Astrocyte of the hippocampus (primary cell): ENCODE measurements at places on chromosomes 1 and 21.

- DNase-seq: no peak
Observed at GRCh38 chr1:80244372-80244771, 1237.8 kb upstream of the ADGRL4 start.

DNA sequence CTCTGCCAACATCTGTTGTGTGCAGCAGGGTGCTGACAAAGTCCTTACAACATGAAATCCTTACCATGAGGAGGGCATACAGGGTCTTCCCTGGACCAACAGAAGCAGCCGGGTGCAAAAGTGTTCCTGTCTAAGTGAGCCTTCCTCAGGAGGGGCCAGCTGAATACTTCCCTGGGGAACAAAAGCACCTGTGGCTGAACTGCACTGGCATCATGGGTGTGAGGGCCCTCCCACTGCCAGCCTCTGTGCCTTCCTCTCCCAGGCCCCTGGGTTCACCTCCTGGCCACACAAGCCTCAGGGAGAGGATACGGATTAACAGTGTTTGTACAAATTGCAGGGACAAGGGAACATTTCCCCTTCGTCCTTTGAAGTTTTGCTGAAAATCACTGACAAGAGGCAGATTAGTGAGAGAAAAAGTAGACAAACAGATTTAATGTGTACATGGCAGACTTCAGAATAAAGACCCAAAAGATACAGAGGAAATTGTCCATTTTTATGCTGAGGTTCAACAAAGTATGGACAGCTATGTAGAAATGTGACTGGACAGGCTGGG, 91.0 kb upstream of the PPM1J start:
- no peak for DNase-seq

DNA sequence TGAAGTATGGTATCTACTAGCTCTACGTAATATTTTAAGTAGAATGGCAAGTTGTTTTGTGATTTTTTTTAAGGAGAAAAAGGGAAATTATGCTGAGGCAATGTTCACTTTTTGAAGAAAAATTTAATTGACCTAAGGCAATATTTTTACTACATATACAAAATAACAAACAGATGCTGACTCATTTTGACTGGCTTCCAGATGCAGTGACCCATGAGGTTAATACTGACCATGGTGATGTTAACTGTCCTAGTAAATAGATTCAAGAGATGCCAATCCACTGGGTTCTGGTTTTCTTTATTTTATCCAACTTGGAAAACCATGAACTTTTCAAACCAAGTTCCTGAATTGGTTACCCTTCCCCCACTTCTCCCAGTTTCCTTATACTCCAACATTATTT, 154.9 kb downstream of the CRB1 start:
- DNase-seq: peak; percentile 22

- DNase-seq: no peak
Observed at GRCh38 chr1:101323535-101323934, 86.7 kb downstream of the S1PR1 start.

- DNase-seq: peak; percentile 9
Observed at GRCh38 chr1:165543532-165544438, at the start of gene LRRC52. Gene LRRC52, plus strand, starts transcription at chr1:165544000. Its CDS starts 297 bp downstream, at chr1:165544297.
